OCI-LY7 (cell line): ENCODE measurements at places on chromosomes 2 and 18. TPM values are rescaled to one million over a fixed set of nuclear protein-coding genes. Genes with fewer than 3 reads are reported as not detected.

DNA sequence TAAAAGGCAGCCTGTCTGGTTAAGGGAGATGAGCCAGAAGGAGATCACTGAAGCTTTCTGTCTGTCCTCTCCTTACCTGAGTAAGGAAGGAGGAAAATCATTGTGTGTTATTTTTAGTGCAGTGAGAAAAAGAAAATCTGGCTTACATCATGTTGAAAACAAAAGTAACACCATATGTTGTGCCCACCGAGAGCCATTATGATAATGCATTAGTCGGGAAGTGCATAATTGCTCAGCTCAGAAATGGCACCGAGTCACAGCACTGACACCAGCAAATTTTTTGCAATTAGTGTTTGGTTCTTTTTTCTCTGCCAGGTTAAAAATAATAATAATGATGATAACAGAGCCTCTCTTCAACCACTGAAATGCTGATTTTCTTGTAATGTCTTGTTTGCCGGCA, 46.6 kb downstream of the HNMT start:
- DNase-seq: no peak

DNA sequence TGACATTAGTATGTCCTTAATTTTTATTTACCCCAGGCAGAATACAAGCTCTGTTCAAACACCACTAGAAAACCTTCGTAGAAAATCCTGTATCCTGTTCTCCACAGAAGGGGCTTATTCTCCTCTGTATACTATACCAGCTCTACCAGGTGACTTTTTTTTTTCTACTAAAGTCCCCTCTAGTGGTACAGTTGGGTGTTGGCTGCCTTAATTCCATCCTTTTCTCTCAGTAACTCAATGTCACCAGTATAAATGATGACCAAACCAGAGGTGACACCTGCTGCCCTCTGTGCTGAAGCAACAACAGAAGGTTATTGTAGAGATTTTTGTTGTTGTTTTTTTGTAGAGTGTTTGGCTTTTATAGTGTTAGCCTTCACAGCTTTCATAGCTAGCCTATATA, 1322.0 kb downstream of the LRP1B start:
- no peak for DNase-seq

The KIF3C gene
- 10.5 and 11.4 TPM in 2 replicates for total RNA-seq

- no peak for DNase-seq
Observed at GRCh38 chr2:20217041-20217970, 7.6 kb downstream of the SDC1 start.

GRCh38 chr2:214674278-214674677, 135.2 kb downstream of the BARD1 start:
- no peak for DNase-seq

- peak; percentile 30 for DNase-seq
Observed at GRCh38 chr2:57906152-57906732, 140.4 kb upstream of the VRK2 start.

The GLI2 gene
- total RNA-seq: not detected in 2 replicates

The SPDYA gene
- total RNA-seq: 1.2 and 1.7 TPM in 2 replicates

DNA sequence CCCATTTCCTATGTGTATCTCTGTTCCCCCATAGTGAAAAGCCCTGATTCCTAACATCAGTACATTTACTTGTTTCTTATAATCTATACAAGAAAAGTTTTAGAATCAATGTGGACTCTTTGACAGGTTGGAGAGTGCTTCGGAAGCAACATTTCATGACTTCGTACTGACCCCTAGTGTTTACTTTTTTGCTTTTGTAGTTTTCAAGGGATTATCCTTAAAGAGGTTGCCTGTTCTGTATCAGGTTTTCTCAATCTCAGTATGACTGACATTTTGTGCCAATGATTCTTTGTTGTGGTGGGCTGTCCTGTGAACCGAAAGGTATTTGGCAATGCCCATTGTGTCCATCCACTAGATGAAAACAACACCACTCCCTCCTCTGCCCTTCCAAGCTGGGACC, 43.3 kb upstream of the SERPINB2 start:
- no peak for DNase-seq
